Astrocyte (in vitro differentiated cells and primary cell): ENCODE measurements at places on chromosomes 11 and 22. TPM values are rescaled to one million over a fixed set of nuclear protein-coding genes. Genes with fewer than 3 reads are reported as not detected.

The CRYBB2 gene
- total RNA-seq, result not detected in 2 replicates

GRCh38 chr11:76783896-76784813 is 999 bp downstream of the TSKU start:
- peaks cover 15% of the 10 kb centered on the region for H3K4me1 ChIP-seq
- peak overlapping the region; percentile 94 for H3K4me3 ChIP-seq
- H3K27me3 ChIP-seq, result no peaks in the 10 kb centered on the region
- no peaks in the 10 kb centered on the region for H3K36me3 ChIP-seq
- DNase-seq, result peak; percentile 80

- peaks cover 4% of the 10 kb centered on the region for H3K27me3 ChIP-seq
- no peak for DNase-seq
- no peak overlapping the region for H3K27ac ChIP-seq
- H3K4me3 ChIP-seq, result no peak overlapping the region
Measured at GRCh38 chr22:31039393-31039792, 41.7 kb upstream of the SMTN start.

DNA sequence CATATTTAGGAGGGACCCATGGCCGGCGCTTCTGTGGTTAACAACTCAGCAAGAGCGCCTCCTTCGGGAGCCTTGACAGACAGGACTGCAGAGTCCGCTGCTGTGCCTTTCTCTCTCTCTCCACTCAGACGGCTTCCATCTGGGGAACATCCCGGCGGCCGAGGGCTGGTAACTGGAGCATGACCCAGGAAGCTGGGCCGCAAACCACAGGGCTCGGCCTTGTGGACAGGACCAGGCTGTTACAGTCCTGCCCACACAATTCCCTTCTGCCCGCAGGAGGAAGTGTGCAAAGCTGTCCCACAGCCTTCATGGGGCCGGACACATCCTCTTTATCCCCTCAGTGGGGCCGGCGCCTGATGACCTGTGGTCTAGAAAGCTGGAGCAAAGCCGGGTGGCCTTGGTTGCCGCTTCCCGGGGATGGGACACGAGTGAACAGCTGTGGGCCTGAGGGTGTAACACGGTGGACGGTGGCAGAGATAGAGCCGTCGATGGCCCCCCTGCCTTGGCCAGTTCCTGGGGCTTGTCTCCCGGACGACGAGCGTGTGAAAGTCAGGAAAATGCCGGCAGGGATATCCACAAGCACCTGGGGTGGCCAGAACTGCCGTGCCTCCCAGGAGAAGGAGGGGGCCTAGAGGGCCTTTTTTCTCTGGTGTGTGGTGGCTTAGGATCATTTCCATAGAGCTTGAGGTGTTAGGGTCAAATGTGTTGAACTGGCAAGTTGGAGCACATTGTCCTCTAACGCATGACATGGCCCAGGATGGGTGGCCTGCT is 50.1 kb downstream of the FBLN1 start:
- DNase-seq, result peak; percentile 95
- H3K4me1 ChIP-seq, result peaks cover 41% of the 10 kb centered on the region
- H3K27me3 ChIP-seq, result no peaks in the 10 kb centered on the region
- H3K27ac ChIP-seq, result peak overlapping the region; percentile 67

GRCh38 chr11:75445315-75445953 is 12.4 kb upstream of the KLHL35 start:
- DNase-seq, result no peak
- no peak overlapping the region for H3K27ac ChIP-seq
- H3K4me1 ChIP-seq, result no peaks in the 10 kb centered on the region
- H3K36me3 ChIP-seq, result no peaks in the 10 kb centered on the region

The PTPRCAP gene
- total RNA-seq, result 1.7 and 2.3 TPM in 2 replicates

- no peaks in the 10 kb centered on the region for H3K4me1 ChIP-seq
- no peak for DNase-seq
- no peaks in the 10 kb centered on the region for H3K36me3 ChIP-seq
- H3K27ac ChIP-seq, result no peak overlapping the region
- no peak overlapping the region for H3K4me3 ChIP-seq
Measured at GRCh38 chr11:4465407-4465806, 16.3 kb downstream of the OR52K2 start.

DNA sequence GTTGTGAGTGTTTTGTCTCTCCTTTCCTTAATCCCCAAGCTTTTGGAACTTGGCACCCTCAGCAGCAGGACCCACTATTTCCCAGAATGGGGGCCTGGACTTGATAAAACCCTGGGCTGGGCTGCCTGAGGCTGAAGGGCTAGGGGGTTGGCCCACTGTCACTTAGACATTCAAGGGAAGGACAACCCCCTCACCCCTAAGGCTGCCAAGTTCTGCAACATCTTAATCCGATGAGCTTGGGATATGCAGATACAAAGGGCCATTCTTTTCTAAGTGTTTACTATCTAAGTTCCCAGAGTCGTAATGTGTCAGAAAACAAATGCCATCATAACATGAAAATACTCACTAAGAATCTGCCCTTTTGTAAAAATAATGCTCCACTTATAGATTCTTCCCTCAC is 42.9 kb downstream of the IRAG1 start:
- H3K27me3 ChIP-seq, result no peaks in the 10 kb centered on the region
- H3K4me1 ChIP-seq, result peaks cover 22% of the 10 kb centered on the region
- H3K27ac ChIP-seq, result no peak overlapping the region
- DNase-seq, result no peak

The MRGPRX4 gene
- total RNA-seq, result not detected in 2 replicates

DNA sequence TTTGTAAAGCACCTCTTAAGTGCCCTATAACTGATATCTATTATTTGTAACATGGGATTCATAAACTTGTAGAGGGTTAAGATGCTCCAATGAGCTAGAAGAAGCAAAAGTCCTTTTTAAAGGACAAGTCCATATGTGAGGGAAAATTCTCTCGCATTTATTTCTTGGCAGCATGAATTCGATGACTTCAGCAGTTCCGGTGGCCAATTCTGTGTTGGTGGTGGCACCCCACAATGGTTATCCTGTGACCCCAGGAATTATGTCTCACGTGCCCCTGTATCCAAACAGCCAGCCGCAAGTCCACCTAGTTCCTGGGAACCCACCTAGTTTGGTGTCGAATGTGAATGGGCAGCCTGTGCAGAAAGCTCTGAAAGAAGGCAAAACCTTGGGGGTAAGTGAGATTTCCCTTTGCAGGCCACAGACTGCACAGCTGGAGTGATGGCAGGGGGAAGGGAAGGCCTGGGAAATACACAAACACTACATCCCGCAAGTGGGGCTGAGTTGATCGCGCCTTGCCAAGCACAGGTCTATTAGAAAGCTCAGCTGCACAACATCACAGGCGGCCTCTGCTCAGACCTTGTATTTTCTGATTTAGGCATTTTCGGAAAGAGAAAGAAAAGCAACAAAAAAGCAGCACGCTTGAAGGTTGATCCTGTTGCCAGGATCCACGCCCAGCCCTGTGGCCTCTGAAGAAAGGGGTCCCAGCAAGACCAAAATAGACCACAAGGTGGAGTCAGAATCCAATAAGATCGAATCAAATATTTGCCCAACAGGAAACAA is 1.5 kb downstream of the MS4A8 start:
- no peak overlapping the region for H3K4me3 ChIP-seq
- no peaks in the 10 kb centered on the region for H3K27me3 ChIP-seq
- H3K27ac ChIP-seq, result no peak overlapping the region
- H3K36me3 ChIP-seq, result no peaks in the 10 kb centered on the region
- DNase-seq, result no peak

- no peaks in the 10 kb centered on the region for H3K4me1 ChIP-seq
- DNase-seq, result no peak
- H3K27me3 ChIP-seq, result peaks cover 16% of the 10 kb centered on the region
- no peaks in the 10 kb centered on the region for H3K36me3 ChIP-seq
- no peak overlapping the region for H3K4me3 ChIP-seq
Measured at GRCh38 chr22:37079158-37079557, 27.6 kb downstream of the KCTD17 start.

DNA sequence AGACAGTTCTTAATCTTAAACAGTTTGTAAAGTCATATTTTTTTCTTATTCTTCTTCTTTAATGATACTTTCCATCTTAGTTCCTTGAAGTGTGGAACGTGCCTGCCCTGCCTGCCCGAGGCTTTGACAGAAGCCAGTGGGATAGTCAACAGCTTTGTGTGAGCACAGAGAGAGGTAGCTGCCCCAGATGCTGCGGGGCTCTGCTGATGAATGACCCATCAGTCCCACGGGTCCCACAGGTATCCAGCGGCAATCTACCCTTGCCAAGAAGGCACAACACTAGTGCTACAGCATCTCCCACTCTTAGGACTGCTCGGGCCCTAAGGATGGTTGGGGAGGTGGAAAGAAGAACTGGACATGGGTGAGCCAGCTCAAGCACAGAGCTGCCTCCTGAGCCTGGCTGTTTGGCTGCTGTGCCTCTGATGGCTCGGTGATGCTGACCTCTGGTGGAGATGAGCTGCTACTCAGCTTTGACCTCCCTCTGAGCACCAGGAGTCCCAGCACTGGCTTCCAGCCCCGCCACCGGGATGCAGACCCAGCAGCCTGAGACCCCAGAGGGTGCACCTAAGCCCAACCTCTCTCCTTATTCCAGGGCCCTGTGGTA is 11.8 kb upstream of the APLNR start:
- peaks cover 4% of the 10 kb centered on the region for H3K27me3 ChIP-seq
- no peak overlapping the region for H3K4me3 ChIP-seq
- H3K27ac ChIP-seq, result no peak overlapping the region
- DNase-seq, result peak; percentile 26
- H3K4me1 ChIP-seq, result peaks cover 4% of the 10 kb centered on the region

The ACRV1 gene
- total RNA-seq, result not detected in 2 replicates

DNA sequence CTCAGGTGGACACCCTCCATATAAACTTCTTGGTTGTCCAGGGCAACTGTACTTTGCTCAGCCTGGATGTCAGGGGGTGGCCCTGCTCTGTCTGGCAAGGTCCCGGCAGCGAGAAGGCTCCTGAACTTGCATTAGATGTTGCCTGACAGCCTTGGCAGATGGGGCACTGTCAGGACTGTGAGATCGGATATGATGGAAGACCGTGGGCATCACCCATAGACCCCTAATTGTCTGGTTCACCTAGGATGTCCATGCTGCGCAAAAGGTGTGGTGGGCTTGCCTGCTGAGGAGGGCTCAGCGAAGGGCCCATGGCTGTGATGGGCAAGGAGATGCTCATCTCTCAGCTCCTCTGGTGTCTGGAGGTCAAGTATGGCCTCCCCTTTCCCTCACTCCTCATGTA is 62.7 kb downstream of the MYO18B start:
- no peaks in the 10 kb centered on the region for H3K27me3 ChIP-seq
- no peak overlapping the region for H3K27ac ChIP-seq
- H3K36me3 ChIP-seq, result no peaks in the 10 kb centered on the region
- H3K4me3 ChIP-seq, result no peak overlapping the region
- no peaks in the 10 kb centered on the region for H3K4me1 ChIP-seq

- H3K4me3 ChIP-seq, result peak overlapping the region; percentile 99
- no peaks in the 10 kb centered on the region for H3K27me3 ChIP-seq
- H3K4me1 ChIP-seq, result peaks cover 46% of the 10 kb centered on the region
- H3K27ac ChIP-seq, result peak overlapping the region; percentile 90
- no peak for DNase-seq
- peaks cover 8% of the 10 kb centered on the region for H3K36me3 ChIP-seq
Measured at GRCh38 chr22:46072981-46073682, 77.2 kb upstream of the PPARA start.

DNA sequence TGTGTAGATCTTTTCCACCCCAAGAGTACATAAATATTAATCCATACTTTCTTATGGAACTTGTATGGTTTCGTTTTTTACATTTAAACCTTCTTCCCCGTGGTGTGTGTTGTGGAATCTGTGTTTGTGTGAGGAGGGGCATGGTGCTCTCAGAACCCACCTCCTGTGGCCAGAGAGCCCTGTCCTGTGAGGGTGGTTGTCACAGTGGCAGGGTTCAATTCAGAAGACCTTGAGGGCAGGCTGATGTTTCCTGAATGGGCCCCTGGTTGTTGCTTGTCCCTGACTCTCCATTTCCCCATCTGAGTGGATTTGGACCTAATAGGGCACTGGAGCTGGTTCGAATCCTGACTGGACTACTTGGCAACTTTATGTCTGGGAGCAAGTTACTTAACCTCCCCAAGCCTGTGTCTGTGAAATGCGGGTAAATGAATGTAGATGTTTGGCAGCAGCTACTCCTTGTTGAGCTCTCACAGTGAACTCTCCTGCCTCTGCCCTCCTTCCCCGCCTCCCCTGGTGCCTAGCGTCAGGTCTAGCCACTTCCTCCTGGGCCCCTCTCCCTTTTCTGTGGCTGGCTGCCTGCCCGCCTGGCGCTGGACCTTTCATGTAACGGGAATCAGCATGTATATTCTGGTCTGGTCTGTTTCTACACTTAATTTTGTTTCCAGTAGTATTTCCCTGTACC is 7.3 kb downstream of the NEAT1 start:
- peak overlapping the region; percentile 95 for H3K4me3 ChIP-seq
- no peaks in the 10 kb centered on the region for H3K27me3 ChIP-seq
- H3K36me3 ChIP-seq, result peaks cover 28% of the 10 kb centered on the region
- H3K27ac ChIP-seq, result peak overlapping the region; percentile 65
- peak; percentile 72 for DNase-seq

DNA sequence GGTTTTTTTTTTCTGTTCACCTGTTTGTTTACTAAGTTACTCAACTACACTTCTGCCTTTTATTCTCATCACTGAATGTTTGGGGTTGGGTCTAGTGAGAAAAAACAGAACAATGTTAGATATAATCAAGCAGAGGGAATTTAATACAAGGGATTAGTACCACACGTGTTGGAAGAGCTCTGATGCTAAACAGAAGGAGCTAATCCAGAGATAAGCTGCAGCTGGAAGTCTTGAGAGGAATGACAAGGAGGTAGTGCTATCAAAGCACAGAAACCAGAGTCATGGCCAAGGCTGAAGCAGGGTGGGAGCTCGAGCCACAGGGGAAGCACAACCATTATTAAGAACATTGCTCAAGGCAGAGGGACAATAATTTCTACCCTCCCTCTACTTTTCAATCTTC is 604.1 kb upstream of the ANO5 start:
- no peaks in the 10 kb centered on the region for H3K27me3 ChIP-seq
- no peak for DNase-seq
- no peaks in the 10 kb centered on the region for H3K4me1 ChIP-seq
- no peak overlapping the region for H3K27ac ChIP-seq
- no peak overlapping the region for H3K4me3 ChIP-seq
- no peaks in the 10 kb centered on the region for H3K36me3 ChIP-seq

DNA sequence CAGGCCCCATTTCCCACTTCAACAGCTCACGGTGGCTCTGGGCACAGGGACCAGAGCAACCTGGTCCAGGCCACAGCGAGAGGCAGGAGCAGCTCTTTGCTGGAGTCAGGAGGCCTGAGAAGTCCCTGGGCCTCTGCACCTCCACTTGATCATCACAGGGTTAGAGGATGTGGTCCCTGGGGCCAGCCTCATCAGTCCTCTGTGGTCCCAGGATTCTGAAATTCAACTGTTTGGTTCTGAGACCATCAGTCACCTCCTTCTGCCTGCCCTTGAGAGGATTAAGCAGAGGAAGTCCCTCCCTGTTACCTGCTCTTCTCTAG is 24.9 kb upstream of the CBX7 start:
- H3K36me3 ChIP-seq, result no peaks in the 10 kb centered on the region
- H3K27ac ChIP-seq, result no peak overlapping the region
- peaks cover 52% of the 10 kb centered on the region for H3K4me1 ChIP-seq
- no peak overlapping the region for H3K4me3 ChIP-seq
- no peaks in the 10 kb centered on the region for H3K27me3 ChIP-seq

- no peak overlapping the region for H3K27ac ChIP-seq
- peaks cover 2% of the 10 kb centered on the region for H3K27me3 ChIP-seq
- H3K4me3 ChIP-seq, result no peak overlapping the region
- DNase-seq, result no peak
- peaks cover 2% of the 10 kb centered on the region for H3K4me1 ChIP-seq
Measured at GRCh38 chr22:22576244-22576988, 17.4 kb upstream of the PRAME start.

- DNase-seq, result no peak
- no peaks in the 10 kb centered on the region for H3K36me3 ChIP-seq
- H3K4me3 ChIP-seq, result no peak overlapping the region
- H3K27me3 ChIP-seq, result no peaks in the 10 kb centered on the region
- no peak overlapping the region for H3K27ac ChIP-seq
Measured at GRCh38 chr11:8381343-8381742, 117.7 kb upstream of the LMO1 start.
